Mesendoderm (in vitro differentiated cells): ENCODE measurements at places on chromosomes 7 and 10.
A peak's percentile ranks its signal among the peaks of the same experiment; 100 is the strongest.

DNA sequence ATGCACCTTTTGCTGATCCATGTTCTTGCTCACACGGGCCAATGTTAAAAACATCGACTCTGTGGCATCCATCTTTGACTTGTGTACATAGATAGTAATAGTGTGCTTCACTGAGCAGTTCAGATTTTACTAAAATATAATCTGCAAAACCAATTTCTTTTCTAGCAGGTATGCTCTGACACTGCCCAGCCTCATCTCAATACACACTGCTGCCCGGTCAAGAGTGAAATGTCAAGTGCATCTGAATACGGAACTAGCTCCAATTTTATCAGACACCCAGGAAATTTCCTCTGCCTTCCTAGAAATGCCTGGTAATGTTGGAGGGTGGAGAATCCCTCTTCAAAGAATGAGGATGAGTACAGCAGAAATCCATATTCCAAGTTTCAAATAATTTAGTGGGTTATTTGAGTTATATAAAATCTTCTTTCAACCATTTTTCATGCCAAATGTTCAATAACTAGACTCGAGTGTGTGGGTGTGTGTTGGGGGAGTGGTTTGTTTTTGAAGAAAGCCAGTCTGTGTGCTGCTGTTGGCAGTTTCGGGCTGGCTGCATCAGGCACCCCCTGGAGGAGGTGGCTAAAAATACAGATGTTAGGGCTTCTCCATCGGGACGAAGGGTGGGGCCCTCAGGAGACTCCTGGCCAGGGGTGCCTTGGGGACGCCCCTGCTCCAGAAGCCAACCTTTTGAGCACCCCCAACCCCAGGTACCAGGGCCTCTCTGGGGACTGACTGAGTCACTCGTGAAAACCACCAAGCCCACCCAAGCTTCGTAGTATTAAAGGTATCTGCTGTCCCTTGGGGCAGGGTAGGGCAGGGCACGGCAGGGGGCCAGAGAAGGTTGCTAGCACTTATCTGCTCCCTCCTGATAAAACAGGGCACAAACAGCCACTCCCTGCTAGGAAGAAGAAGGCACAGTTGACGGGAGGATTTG, 15.4 kb downstream of the CTBP2 start:
- H3K27me3 ChIP-seq = no peaks in the 10 kb centered on the region
- peak; percentile 82 for DNase-seq
- peaks cover 1% of the 10 kb centered on the region for H3K36me3 ChIP-seq

GRCh38 chr7:157690833-157691585, 354.2 kb downstream of the DNAJB6 start:
- no peaks in the 10 kb centered on the region for H3K4me1 ChIP-seq
- no peaks in the 10 kb centered on the region for H3K36me3 ChIP-seq
- no peak overlapping the region for H3K4me3 ChIP-seq
- H3K27me3 ChIP-seq = peaks cover 68% of the 10 kb centered on the region
- H3K27ac ChIP-seq = no peak overlapping the region

- H3K36me3 ChIP-seq = no peaks in the 10 kb centered on the region
- DNase-seq = no peak
- no peak overlapping the region for H3K27ac ChIP-seq
- H3K27me3 ChIP-seq = no peaks in the 10 kb centered on the region
- H3K4me1 ChIP-seq = peaks cover 5% of the 10 kb centered on the region
- no peak overlapping the region for H3K4me3 ChIP-seq
Measured at GRCh38 chr10:4131407-4132215, 346.6 kb upstream of the KLF6 start.

- peaks cover 4% of the 10 kb centered on the region for H3K4me1 ChIP-seq
- no peaks in the 10 kb centered on the region for H3K27me3 ChIP-seq
- H3K4me3 ChIP-seq = no peak overlapping the region
- H3K27ac ChIP-seq = peak overlapping the region; percentile 3
Measured at GRCh38 chr10:122485670-122486069, 24.3 kb downstream of the HTRA1 start.

DNA sequence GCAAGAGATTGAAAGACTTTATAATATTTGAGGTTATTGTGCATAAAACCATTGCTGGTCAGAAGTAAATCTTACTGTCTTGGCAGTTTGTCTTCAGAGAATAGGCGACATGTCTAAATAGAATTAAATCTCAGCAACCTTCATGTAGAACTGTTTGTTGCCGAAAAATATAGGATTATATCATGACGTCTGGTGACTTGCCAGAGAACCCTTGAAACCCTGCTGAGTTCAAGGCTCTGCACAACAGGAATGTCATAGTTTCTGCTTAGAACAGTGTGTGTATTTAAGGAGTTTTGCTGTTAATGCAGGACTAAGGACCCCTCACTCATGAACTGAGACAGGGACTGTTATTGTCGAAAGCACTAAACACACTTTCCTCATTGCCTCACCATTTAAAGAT, 206.4 kb upstream of the ETV1 start:
- H3K36me3 ChIP-seq = no peaks in the 10 kb centered on the region
- no peaks in the 10 kb centered on the region for H3K4me1 ChIP-seq
- no peaks in the 10 kb centered on the region for H3K27me3 ChIP-seq
- no peak overlapping the region for H3K27ac ChIP-seq

GRCh38 chr7:24462117-24462516, 111.1 kb upstream of the PALS2 start:
- no peak for DNase-seq
- H3K4me3 ChIP-seq = no peak overlapping the region
- no peaks in the 10 kb centered on the region for H3K27me3 ChIP-seq
- peaks cover 15% of the 10 kb centered on the region for H3K4me1 ChIP-seq
- no peaks in the 10 kb centered on the region for H3K36me3 ChIP-seq
- no peak overlapping the region for H3K27ac ChIP-seq

DNA sequence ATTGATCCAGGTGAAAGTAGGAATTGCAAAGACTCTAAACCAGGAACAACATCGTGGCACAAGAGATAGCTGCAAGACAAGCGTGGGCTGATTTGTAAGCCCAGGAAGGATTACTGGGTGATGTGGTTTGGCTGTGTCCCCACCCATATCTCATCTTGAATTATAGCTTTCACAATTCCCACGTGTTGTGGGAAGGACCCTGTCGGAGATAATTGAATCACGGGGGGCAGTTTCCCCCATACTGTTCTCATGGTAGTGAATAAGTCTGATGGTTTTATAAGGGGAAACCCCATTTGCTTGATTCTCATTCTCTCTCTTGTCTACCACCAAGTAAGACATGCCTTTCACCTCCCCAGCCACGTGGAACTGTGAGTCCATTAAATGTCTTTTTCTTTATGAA, 59.5 kb downstream of the ST8SIA6 start:
- H3K27ac ChIP-seq = no peak overlapping the region
- no peaks in the 10 kb centered on the region for H3K36me3 ChIP-seq
- H3K4me1 ChIP-seq = no peaks in the 10 kb centered on the region
- H3K4me3 ChIP-seq = no peak overlapping the region

DNA sequence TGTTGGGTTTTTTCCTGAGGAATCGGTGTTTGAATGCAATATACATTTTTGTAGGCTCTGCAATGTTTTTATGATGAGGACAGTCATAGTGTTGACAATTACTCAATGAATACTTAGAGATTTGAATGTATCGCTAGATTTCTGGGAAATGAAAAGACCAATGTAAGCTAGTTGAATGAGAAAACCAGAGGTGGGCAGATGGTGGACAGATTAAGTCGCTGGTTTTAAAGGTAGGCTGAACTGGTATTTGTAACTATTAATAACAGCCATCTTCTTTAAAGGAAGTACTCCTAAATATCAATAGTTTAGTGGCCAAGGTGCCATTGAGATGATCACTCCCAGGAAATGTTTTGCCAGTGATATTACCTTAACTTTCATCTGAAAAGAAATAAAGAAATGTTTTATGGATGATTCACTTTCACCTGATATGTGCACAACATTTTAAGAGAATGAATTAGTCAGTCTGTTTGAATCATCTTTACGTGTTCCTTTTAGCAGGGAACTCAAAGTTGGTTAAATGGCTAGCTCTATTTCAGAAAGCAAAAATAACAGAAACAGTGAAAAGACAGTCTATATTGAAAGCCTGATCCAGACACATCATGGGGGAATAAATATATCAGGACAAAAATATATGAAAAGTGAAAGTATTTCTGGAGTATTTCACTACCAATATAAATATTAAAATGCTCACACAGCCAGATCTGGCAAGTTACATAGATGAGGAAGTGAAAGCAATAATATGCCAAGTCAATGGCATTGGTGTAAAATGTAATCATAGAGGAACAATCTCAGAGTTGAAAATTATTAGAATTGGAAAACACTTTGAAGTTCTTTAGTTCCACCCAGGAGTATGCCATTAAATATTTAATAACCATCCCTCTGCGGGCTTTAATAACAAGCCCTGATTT, 20.7 kb downstream of the MET start:
- no peak for DNase-seq
- no peak overlapping the region for H3K27ac ChIP-seq
- H3K27me3 ChIP-seq = no peaks in the 10 kb centered on the region
- H3K36me3 ChIP-seq = no peaks in the 10 kb centered on the region
- peaks cover 2% of the 10 kb centered on the region for H3K4me1 ChIP-seq

- H3K27me3 ChIP-seq = no peaks in the 10 kb centered on the region
- no peak for DNase-seq
- no peaks in the 10 kb centered on the region for H3K36me3 ChIP-seq
- no peak overlapping the region for H3K4me3 ChIP-seq
- no peaks in the 10 kb centered on the region for H3K4me1 ChIP-seq
Measured at GRCh38 chr10:68516766-68517165, 10.6 kb downstream of the SLC25A16 start.

GRCh38 chr10:78754269-78755062, 314.3 kb upstream of the ZMIZ1 start:
- no peak overlapping the region for H3K27ac ChIP-seq
- H3K36me3 ChIP-seq = no peaks in the 10 kb centered on the region
- H3K27me3 ChIP-seq = no peaks in the 10 kb centered on the region
- no peak overlapping the region for H3K4me3 ChIP-seq
- DNase-seq = peak; percentile 42
- H3K4me1 ChIP-seq = no peaks in the 10 kb centered on the region

- no peaks in the 10 kb centered on the region for H3K4me1 ChIP-seq
- H3K27me3 ChIP-seq = no peaks in the 10 kb centered on the region
- H3K4me3 ChIP-seq = no peak overlapping the region
- DNase-seq = no peak
- H3K27ac ChIP-seq = no peak overlapping the region
Measured at GRCh38 chr7:40723829-40724228, 589.0 kb downstream of the SUGCT start.

DNA sequence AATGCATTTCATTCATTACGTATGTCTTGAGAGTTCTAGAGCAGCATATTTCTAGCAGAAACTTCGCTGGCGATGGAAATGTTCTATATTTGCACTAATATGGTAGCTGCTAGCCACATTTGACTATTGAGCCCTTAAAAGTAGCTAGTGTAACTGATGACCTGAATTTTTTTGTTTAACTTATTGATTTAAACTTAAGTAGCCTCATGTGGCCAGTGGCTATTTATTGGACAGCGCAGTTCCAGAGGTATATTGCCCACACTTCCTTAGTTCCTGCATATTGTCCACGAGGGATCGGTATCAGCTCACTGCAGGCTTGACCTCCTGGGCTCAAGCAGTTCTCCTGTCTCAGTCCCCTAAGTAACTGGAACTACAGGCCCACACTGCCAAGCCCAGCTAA, 3.7 kb downstream of the PSTK start:
- no peak for DNase-seq
- H3K27ac ChIP-seq = no peak overlapping the region
- no peaks in the 10 kb centered on the region for H3K36me3 ChIP-seq
- H3K4me3 ChIP-seq = no peak overlapping the region
- no peaks in the 10 kb centered on the region for H3K4me1 ChIP-seq

GRCh38 chr7:117085769-117086463, 132.6 kb downstream of the ST7 start:
- H3K4me1 ChIP-seq = no peaks in the 10 kb centered on the region
- H3K36me3 ChIP-seq = no peaks in the 10 kb centered on the region
- no peaks in the 10 kb centered on the region for H3K27me3 ChIP-seq
- no peak overlapping the region for H3K27ac ChIP-seq
- no peak overlapping the region for H3K4me3 ChIP-seq
- no peak for DNase-seq

DNA sequence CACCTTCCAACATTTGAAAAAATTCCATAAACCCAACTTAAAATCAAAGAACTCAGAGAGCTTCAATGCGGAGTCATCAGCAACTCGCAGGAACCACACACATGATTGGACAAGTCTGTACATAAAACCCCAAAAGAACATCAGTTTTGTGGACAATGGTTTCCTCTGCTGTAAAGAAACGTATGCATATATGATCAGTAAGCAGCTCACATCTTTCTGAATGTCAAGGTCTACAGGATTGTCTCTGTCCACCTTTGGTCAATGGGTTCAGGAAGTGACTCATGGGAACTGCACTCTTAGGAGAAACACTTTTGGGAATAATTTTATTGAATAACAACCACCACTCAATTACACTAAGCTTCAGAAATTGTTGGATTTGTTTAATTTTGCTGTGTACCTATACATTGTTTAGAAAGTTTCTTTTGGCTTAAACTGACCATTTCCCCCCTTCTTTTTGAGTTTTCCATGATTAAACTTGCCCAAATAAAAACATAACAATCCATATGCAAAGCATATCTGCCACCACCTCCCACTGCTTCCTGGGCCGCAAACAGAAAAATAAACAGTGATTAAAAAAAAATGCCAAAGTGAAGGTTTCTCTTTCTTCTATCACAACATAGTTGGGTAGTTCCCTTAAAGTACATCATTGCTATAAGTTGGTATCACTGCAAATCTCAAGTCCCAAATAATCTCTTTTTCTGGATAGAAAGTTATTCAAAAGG, 27.3 kb upstream of the AFAP1L2 start:
- H3K27me3 ChIP-seq = no peaks in the 10 kb centered on the region
- no peak overlapping the region for H3K4me3 ChIP-seq
- H3K4me1 ChIP-seq = no peaks in the 10 kb centered on the region
- no peak for DNase-seq

- no peak overlapping the region for H3K27ac ChIP-seq
- no peaks in the 10 kb centered on the region for H3K27me3 ChIP-seq
Measured at GRCh38 chr7:27784399-27785053, 44.6 kb downstream of the TAX1BP1 start.

DNA sequence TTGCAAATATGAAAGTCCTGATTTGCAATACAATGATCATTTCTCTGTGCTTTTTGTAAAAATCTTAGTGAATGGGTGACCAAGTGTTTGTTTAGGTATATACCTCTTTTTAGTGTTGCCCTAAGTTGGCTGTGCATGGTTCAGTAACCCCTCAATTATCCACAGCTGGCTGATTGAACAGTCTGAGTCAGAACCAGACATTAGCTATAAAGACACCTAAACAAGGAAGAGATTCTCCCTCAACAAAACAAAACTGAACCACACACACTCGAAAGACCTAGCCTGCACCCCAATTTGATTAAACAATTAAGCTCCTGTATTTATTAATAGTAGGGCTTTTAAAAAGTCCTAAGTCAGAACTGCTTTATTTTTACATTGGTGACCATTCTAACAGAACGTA, 2.8 kb downstream of the RSBN1L start:
- no peaks in the 10 kb centered on the region for H3K36me3 ChIP-seq
- no peak for DNase-seq
- no peaks in the 10 kb centered on the region for H3K27me3 ChIP-seq
- no peak overlapping the region for H3K27ac ChIP-seq
- H3K4me3 ChIP-seq = no peak overlapping the region
- no peaks in the 10 kb centered on the region for H3K4me1 ChIP-seq

GRCh38 chr10:88893611-88894010, 13.6 kb downstream of the STAMBPL1 start:
- H3K4me1 ChIP-seq = peaks cover 2% of the 10 kb centered on the region
- no peak overlapping the region for H3K27ac ChIP-seq
- DNase-seq = no peak
